ENCODE measurements at places on chromosomes 6 and 20.

DNA sequence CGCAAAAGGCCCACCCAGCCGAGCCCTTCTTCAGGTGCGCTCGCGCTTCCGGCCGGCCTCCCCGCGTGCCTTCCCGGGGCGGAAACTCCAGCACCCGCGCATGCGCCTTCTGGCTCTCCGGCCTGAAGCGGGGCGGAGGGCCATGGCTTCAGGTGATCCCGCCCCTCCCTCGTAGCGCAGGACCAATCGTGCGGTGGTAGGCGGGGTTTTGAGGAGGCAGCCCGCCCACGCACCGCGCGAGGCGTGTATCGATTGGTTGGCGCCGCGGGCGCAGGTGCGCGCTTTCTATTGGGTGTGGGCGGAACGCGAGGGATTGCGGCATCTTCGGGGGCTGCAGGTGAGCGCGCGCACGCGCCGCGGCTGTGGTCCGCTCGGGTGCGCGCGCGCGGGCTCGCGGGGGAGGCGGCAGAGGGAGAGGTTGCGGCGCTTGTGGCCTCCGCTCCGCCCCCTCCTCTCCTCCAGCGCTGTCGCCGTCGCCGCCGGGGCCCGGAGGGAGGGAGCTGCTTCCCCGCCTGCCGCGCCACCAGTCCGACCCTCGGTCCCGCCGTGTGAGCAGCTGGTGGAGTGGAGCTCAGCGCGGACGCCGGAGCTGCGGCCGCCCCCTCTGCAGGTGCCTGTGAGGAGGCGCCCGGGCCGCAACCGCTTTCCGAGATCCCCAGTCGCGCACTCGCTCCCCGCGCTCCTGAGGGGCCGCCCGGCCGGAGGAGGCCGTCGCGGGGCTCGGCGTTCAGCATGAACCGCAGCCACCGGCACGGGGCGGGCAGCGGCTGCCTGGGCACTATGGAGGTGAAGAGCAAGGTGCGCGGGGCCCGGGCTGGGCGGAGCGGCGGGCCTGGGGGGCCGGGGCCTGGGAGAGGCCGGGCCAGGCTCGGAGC is at the start of gene PARD6B:
TSS of gene PARD6B (plus strand) at position 526 of the 875 bp plus-strand sequence. CDS start at position 733, 207 bp downstream.
- DNase-seq, result peak; percentile 95

DNA sequence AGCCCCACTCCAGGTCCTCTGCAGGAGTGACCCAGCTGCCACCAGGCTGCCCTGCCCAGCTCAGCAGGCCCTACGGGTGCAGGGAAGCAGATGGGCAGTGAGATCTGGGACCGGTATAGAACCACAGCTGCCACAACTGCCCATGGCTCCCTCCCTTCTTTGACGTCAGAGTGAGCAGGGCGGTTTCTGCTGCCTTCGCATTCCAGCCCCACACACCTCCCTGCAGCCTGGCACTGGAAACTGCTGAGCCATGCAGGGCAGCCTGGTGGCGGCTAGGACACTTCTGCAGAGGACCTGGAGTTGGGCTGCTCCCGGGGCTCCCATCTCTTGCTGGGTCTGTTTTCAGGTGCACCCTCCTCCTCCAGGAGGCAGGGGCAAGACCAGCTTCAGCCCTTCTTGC is 101.6 kb upstream of the CD93 start:
- no peak for DNase-seq

- peak; percentile 83 for DNase-seq
Observed at GRCh38 chr6:127737009-127737486, 160.1 kb downstream of the C6orf58 start.

DNA sequence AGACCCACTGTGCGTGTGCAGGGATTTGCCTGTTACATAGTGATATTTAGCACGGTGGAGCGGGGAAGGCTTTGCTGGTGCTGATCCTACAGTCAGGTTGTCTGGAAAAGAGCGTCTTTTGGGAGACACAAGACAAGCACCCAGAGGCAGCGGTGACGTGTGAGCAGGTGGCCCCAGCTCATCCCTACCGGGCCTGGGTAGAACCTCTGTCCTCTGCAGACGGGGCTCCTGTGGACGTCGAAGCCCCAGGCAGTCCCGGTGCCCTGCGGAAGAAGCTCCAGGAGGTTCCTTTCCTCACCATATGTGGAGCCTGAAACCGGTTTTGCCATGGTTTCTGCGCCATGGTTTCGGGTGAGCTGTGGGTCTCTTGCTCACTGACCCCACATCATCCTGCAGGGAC is 68.9 kb upstream of the AFDN start:
- DNase-seq, result no peak

DNA sequence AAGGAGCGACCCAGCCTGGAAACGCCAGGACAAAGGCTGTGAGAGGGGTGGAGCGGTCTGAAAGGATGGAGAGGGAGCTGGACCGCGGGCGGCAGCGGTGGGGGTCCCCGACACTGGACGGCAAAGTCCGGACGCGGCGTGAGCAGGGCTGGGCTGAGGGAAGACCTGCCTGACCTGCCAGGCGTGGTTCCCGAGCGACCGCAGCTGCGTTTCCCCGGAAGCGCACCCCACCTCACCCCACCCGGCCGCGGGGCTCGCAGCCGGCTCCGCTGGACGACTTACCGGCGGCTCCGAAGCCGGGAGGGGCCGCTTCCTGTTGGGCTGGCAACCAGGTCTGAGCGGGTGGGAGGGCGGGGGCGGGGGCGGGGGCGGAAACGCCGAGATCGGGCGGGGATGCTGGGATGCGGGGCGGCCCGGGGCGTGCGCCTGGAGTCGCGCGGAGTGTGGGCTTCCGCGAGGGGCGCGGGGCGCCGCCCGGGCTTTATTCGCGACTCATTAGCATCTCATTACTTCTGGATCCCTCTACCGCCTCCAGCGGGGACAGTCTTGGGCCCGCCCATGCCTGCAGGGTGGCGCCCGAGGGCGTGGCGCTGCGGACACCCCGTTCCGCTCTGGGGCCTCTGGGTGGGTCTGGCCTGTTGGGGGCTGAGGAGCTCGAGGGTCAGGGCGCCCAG is at the start of gene MICAL1:
TSS of gene MICAL1 (minus strand) at position 336 of the 674 bp plus-strand sequence. CDS start 1,576 bp downstream, outside the sequence.
- no peak for DNase-seq

- DNase-seq, result no peak
Observed at GRCh38 chr6:163417595-163417994, 3.1 kb downstream of the QKI start.

- no peak for DNase-seq
Observed at GRCh38 chr6:155177363-155177961, 86.4 kb upstream of the CLDN20 start.

- DNase-seq, result no peak
Observed at GRCh38 chr6:121510568-121511177, 75.2 kb downstream of the GJA1 start.

GRCh38 chr6:142534484-142534883 is 232.7 kb downstream of the ADGRG6 start:
- DNase-seq, result no peak

DNA sequence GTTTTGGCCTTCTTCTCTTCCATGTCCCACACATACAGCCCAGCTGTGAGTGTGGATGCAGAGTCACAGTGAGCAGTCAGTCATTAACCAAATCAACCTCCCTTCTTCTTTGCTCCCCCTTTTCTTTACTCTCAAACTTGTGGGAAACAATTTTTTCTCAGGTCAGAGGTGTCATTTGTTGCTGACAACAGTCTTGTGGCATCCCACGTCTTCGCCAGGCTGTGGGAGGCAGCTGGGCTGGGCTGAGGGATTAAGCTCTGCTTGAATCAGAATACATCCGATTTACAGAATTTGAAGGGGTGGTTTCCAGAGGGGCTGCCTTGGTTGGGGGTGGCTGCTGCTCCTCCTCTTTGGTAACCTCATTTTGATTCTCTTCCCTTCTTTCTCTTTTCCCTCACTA is 40.5 kb downstream of the SCGN start:
- DNase-seq, result no peak

DNA sequence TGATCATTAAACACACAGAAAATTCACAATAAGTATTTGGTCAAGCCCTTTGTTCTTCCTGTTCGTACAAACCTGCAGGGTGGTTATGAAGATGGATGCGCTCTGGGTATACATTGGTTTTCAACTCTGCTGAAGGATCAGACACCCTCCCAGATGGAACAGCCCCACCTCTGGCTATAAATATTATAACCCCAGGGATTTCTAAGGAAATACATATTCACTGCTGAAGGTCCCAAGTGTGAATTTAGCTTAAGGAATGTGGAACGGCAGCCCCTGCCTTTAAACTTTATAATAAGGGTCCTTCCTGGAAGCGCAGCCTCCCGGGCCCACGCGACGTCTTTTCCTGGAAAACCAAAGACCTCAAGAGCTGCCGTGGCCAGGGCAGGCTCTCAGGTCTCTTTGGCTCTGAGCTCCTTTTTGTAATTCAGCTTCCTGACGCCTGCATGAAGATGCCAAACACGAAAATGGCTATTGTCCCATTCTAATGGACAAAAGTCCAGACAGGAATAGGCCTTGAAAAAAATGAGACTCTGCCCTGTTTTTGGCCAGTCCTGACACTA is 172.4 kb upstream of the SSTR4 start:
- DNase-seq, result no peak

DNA sequence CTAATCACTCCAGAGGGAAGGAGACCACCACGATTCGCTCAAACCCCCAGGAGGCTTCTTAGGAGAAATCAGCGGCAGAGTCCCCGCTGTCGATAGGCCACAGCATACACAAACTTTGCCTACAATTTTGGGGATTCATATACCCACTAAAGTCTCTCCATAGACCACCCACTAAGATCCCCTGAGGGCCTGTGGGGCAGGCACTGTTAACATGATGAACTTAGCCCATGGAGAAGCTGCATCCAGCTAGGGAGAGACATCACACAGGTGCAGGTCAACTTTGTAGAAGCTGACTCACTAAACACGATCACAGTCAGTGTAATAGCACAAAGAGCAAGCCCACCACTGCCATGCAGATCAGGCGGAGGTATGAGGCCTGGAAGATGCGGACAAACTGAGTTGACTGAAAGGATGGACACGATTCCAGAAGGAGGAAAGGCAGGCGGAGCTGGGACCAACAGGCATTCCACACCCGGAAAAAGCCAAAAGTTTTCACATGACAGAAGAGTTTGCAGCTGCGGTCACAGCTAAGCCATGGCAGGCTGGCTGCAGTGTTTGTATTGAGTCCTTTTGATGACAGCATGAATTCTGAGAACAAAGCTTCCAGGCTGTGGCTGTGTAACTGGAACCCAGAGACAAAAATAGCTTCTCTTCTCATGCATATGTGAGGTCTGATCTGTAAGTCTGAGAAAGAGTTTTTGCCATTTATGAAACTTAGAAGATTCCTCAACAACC is 75.7 kb upstream of the QKI start:
- no peak for DNase-seq

DNA sequence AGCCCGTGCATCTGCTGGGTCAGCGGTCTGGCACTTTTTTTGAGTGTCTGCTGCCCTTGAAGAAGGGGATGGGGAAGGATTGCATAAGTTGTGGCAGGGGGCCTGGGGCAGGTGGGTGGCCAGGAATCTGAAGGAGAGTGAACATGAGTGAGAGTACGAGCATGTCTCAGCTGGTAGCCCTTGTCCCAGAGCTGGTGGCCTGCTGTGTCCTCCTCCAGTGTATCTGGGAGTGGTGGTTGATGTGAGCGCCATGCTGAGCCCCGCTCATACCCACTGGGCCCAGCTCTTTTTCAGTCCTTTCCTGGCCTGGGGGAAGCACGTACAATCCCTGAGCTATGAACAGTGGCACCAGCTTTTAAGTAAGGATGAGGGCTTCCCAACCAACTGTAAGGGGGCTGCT is 136.2 kb upstream of the AGPAT4 start:
- no peak for DNase-seq

Data from HS-27A (cell line).